ENCODE measurements at places on chromosomes 13 and 19. TPM values are rescaled to one million over a fixed set of nuclear protein-coding genes. Genes with fewer than 3 reads are reported as not detected.

GSX1 gene
- total RNA-seq, result not detected

- peaks cover 8% of the 10 kb centered on the region for H3K27me3 ChIP-seq
- H3K27ac ChIP-seq, result no peak overlapping the region
Observed at GRCh38 chr13:113939129-113939943, 34.5 kb downstream of the C13orf46 start.

DEDD2 gene
- total RNA-seq, result 30.7 TPM

DNA sequence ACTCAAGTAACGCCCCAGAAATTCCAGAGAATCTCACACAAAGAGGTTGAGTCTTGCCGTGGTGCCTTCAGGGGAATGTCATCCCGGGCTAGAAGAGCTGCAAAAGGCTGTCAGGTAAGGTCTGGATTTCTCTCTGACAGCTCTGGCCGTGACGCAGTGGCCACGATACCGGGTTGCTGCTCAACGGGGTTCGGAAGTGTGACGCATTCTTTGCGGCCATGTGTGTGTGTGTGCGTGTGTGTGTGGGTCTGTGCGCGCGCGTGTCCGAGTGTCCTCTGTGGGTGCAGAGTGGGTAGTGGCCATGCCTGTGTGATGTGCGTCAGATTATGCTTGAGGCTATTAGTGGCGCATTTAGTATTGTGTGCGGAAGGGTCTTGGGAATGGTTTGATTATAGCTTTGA lies 306 bp downstream of the ZNF540 start:
- H3K4me3 ChIP-seq, result peak overlapping the region; percentile 98
- H3K27me3 ChIP-seq, result peaks cover 10% of the 10 kb centered on the region
- peak; percentile 43 for DNase-seq
- peaks cover 3% of the 10 kb centered on the region for H3K36me3 ChIP-seq

DNA sequence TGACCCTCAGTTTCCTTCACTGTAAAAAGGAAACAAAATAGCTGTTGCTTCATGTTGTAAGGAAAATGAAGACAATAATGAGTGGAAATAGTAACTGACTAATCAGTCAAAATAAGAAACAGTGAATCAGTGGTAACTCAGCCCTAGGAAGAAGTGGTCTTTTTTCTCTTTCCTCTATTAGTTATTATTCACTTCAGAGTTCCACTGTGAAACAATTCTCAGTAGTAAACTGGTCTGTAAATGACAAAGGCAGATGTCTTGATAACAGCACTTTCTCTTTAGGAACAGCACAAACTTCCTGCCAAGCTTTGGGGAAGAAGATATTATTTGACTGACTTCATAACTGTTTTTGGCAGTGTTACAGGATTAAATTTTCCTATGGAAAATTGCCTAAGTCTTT lies 600.5 kb upstream of the KLHL1 start:
- H3K4me3 ChIP-seq, result no peak overlapping the region
- no peak for DNase-seq
- H3K27ac ChIP-seq, result no peak overlapping the region
- peaks cover 8% of the 10 kb centered on the region for H3K36me3 ChIP-seq

DNA sequence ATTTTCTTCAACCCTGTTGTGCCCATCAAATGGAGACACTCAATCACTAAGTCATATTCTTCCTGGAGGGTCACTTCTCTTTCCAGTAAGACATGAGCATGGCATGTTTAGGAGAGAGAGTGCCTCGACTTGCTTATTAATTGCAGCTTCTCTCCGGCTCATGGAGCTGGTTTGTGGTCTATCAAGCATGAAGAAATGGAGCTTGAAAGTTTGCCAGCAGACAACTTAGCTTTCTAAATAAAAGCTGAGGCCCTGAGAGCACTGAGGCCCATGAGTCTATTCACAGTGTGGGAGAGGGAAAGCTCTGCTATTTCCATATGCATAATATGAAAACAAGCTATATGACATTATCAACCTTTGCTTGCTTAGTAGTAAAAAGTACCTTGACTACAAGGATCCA lies 378.5 kb downstream of the FGF9 start:
- no peaks in the 10 kb centered on the region for H3K36me3 ChIP-seq
- no peak overlapping the region for H3K4me3 ChIP-seq
- peaks cover 6% of the 10 kb centered on the region for H3K27me3 ChIP-seq
- DNase-seq, result no peak
- no peak overlapping the region for H3K27ac ChIP-seq

- DNase-seq, result no peak
- H3K36me3 ChIP-seq, result no peaks in the 10 kb centered on the region
- H3K4me1 ChIP-seq, result no peaks in the 10 kb centered on the region
- no peak overlapping the region for H3K27ac ChIP-seq
- H3K27me3 ChIP-seq, result no peaks in the 10 kb centered on the region
- no peak overlapping the region for H3K4me3 ChIP-seq
Observed at GRCh38 chr13:45024847-45025246, 35.5 kb downstream of the GPALPP1 start.

DNA sequence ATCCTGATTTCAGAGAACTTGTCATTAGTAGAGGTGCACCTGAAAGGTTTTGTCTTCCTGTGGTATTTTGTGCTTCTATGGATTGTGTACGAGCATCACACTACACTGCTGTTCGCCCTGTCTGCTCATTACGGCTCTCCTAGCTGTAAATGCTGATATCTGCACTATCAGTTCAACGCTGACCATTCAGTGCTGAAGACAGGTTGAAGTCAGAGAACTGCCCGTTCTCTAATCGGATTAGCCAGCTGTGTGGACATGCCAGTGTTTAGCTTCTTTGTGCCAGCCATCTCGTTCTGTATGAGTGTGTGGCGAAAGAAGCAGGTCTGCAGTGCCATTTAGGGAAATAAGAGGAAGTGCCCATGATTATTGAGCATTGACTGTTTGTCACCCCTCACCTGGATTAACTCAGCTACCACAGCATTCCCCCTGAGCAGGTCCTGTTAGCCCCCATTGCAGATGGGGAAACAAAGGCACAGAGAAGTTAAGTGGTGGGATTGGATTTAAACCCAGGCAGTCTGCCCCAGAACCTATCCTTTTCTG lies 21.6 kb upstream of the C1QTNF9 start:
- H3K27ac ChIP-seq, result no peak overlapping the region
- DNase-seq, result no peak
- peaks cover 3% of the 10 kb centered on the region for H3K27me3 ChIP-seq
- H3K4me3 ChIP-seq, result no peak overlapping the region
- H3K4me1 ChIP-seq, result no peaks in the 10 kb centered on the region
- H3K36me3 ChIP-seq, result peaks cover 4% of the 10 kb centered on the region

ZNF177 gene
- 6.7 TPM for total RNA-seq

FGF22 gene
- total RNA-seq, result 1.5 TPM

KCNC3 gene
- 10.6 TPM for total RNA-seq

DNA sequence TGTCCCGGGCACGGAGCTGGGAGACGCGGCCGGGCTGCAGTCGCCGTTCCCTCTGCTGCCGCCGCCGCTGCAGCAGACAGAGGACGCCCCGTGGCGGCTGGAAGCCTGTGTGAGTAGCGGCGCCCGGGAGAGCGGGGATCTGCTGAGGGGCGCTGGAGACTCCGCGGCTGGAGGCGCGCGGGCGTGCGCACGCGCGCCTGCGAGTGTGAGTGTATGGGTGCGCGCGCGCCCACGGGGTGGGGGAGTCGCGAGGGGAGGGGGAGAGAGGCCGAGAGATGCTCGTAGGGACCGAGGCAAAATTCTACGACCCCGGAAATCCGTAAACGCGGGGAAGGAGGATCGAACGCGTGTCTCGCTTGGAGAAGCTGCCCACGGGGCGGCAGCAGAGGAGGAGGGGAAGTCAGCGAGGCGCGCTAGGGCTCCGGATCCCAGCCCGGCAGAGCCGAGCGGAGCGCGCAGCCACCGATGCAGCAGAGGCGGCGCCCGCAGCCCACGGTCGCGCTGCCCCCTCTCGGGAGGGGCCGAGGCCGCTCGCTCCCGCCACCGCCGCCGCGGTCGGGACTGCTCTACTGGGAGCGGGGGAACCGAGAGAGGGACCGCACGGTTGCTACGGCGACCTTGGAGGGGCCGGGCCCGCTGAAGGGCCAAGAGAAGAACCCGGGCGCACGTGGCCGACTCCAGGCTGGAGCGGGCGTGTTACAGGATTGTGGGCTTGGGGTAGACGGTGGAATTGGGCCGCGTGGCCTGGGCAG lies at the start of gene ENOX1:
TSS of gene ENOX1 (minus strand) at position 207 of the 752 bp plus-strand sequence.
- peaks cover 11% of the 10 kb centered on the region for H3K27me3 ChIP-seq
- peak within 1 kb of the TSS; percentile 91 for H3K4me3 ChIP-seq
- peaks cover 15% of the 10 kb centered on the region for H3K4me1 ChIP-seq
- peak within 1 kb of the TSS; percentile 59 for H3K27ac ChIP-seq
- DNase-seq, result peak; percentile 82
